ENCODE measurements at places on chromosomes 13 and 19.
A peak's percentile ranks its signal among the peaks of the same experiment; 100 is the strongest.

- DNase-seq: no peak
Measured at GRCh38 chr19:16376241-16376640, 51.6 kb downstream of the KLF2 start.

DNA sequence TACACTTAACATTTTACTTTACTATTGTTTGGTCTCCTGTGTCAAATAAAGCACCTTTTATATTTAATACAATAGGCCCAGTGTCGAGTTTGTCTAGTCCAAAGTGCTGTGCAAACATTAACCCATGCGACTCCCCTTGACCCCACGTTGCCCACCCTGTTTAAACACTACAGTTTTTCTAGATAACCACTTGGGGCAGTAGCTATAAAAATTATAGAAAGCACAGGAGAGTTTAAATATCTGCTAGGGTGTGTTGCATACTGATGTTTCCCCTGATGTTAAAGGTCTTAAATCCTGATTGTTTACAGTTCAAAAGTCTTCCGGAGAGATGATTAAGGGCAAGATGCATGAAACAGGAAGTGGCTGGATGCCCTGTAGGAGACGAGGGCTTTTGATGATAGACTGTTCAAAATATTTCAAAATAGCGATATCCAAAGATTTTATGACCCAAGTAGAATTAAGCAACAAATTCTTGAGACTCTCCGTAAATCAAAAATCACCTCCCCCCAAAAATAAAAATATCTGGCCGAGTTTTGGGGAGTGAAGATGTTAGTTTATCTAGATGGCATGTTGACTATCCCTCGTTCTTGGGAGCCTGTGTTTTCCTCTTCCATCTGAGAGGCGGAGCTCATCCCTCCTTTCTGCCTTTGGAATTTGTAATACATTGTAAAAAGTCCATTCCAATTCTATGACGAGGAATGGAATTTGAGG, 167.1 kb downstream of the FGF9 start:
- no peak for DNase-seq

GRCh38 chr19:2962018-2962670, 15.2 kb upstream of the TLE6 start:
- peak; percentile 70 for DNase-seq

DNA sequence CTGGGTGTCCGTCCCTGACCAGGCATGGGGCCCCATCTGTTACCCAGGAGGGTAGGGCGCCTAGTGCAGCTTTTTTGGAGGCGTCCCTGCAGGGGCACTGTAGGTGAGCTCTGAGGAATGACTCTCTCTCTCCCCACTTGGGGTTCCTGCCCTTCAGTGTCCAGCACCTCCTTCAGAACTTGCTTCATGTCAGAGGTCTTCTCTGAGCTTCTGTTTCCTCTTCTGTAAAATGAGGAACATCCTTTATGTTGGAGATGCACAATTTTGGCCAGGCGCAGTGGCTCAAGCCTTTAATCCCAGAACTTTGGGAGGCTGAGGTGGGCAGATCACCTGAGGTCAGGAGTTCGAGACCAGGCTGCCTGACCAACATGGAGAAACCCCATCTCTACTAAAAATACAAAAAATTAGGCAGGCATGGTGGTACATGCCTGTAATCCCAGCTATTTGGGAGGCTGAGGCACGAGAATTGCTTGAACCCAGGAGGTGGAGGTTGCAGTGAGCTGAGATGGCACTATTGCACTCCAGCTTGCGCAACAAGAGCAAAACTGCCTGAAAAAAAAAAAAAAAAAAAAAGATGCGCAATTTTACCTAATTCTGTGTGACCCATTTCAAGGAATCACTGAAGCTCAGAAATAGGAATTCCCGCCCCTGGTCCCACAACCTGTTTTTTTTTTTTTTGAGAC, 15.2 kb upstream of the PIK3R2 start:
- no peak for DNase-seq

DNA sequence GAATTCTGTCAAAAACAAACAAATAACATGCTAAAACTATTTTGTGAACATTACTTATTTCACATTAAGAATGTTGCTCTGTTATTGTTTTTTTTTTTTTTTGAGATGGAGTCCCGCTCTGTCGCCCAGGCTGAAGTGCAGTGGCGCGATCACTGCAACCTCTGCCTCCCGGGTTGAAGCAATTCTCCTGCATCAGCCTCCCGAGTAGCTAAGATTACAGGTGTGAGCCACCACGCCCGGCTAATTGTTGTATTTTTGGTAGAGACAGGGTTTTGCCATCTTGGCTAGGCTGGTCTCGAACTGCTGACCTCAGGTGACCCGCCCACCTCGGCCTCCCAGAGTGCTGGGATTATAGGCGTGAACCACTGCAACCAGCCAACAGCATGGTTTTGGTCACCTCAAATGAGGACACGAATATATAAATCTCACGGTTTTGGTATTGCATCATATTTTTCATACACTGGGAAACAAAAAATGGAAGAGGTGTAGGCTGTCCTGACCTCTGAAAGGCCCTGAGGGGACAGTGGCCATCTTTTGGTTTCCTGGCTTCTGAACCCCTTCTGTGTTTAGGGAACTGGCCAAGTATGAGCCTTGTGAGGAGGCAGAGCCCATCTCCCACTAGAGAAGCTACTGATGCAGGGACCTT, 25.5 kb downstream of the GPR42 start:
- DNase-seq: no peak

DNA sequence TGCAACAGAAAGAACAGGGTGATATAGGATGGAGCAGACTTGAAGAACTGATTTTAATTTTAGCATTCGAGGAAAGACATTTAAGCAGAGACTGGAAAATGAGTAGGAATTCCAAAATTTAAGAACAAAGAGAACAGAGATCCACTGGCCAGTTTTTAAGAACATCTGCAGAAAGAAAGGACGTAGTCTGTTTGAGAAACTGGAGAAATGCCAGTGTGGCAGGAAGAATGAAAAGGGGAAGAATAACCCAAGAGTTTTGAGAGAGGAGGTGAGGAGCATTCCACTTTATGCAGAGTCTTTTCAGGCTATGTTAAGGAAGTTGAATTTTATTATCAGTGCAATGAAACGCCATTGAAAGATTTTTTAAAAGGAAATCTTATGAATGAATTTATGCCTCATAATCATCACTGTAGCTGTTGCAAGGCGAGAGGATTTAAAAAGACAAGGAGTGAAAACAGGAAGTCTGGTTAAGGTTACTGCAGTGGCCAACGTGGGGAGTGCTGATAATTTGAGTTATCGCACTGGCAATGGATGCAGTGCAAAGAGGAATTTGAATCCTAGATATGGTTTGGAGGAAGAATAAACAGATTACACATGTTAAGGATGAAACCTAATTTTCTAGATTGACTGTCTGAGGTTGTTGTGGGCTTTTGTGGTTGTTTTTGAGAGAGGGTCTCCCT, 253.8 kb downstream of the DACH1 start:
- DNase-seq: no peak

DNA sequence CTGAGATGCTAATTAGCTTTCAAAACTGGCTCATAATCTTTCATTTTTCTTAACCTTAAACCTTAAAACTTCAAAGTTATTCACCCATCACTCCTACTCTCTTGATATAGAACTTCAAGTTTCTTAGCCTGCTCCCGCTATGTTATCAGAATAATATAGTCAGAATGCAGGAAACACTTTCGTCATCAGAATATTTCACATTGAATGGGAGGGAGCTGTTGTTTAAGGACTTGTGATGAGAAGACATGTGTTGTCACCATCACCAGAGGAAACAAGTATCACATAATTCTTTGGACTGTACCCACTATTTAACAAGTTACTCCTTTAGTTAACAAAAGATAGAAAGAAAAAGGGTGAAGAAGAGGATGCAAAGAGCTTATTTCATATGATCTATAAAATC, 65.0 kb upstream of the FNDC3A start:
- no peak for DNase-seq

GRCh38 chr13:51614350-51614786, 30.1 kb downstream of the WDFY2 start:
- DNase-seq: peak; percentile 75

- DNase-seq: no peak
Measured at GRCh38 chr19:607301-608154, 17.8 kb downstream of the HCN2 start.

- DNase-seq: no peak
Measured at GRCh38 chr19:16252459-16253205, 54.9 kb downstream of the AP1M1 start.

GRCh38 chr19:6484230-6484629, 2.6 kb upstream of the DENND1C start:
- no peak for DNase-seq

GRCh38 chr19:55546822-55547614, 1.7 kb upstream of the SBK3 start:
- no peak for DNase-seq

GRCh38 chr13:98039261-98039660, 85.8 kb downstream of the IPO5 start:
- no peak for DNase-seq

DNA sequence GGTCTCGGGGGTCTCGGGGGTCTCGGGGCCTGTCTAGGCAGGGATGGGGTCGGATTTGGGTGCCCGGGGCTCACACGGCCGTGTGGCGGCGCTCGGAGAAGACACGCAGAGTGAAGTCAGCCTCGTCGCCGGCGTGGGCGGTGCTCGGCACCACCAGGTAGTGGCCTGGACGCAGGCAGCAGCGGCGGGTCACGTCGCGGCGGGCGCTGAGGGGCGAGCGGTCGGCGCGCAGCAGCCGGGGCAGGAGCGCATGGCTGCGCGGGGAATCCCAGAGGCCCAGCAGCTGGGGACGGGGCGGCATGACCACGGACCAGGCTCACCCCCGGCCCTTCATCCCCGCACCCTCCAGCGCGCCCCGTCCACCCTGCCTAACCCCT, 8.2 kb downstream of the CAPN12 start:
- peak; percentile 28 for DNase-seq

GRCh38 chr13:106530171-106530851, 5.2 kb downstream of the EFNB2 start:
- no peak for DNase-seq

DNA sequence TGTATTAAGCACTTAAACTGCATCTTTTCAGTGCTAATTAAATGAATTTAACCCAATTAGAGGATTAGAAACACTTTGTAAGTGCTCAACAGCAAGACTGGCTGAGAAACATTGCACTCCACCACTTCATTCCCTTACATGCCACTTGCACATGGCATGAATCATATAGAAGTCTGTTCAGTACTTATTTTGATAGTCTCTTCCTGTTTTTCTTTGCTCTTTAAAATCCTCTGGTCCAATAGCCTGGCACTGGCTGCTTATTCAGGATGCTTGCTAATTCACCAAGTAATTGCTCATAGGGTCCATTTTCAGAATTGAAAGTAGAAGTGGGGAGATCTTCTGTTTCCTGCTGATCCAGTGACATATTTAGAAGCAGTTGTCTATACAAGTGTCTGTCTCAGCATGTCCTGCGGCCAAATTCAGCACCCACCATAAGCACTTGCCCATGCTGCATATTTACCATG, 900.1 kb downstream of the PCDH9 start:
- no peak for DNase-seq

GRCh38 chr13:66405908-66406802, 824.0 kb downstream of the PCDH9 start:
- DNase-seq: no peak

DNA sequence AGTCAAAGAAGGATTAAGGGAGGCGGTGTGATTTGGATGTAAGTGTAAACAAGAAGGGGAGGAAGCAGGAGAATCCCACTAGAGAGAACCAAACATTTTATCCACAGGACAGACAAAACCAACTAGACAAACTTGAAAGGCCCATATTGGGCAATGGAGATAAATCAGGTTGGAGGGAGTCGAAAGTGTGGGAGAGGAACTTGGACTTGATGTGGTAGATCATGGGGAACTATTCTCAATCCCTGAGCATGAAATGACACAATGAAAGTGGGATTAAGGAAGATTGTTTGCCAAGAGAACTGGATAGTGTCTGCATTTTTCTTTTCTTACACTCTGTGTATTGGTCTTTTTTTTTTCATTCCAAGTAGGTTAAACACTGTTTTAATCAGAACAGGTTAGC, 17.9 kb downstream of the GPR183 start:
- DNase-seq: no peak

DNA sequence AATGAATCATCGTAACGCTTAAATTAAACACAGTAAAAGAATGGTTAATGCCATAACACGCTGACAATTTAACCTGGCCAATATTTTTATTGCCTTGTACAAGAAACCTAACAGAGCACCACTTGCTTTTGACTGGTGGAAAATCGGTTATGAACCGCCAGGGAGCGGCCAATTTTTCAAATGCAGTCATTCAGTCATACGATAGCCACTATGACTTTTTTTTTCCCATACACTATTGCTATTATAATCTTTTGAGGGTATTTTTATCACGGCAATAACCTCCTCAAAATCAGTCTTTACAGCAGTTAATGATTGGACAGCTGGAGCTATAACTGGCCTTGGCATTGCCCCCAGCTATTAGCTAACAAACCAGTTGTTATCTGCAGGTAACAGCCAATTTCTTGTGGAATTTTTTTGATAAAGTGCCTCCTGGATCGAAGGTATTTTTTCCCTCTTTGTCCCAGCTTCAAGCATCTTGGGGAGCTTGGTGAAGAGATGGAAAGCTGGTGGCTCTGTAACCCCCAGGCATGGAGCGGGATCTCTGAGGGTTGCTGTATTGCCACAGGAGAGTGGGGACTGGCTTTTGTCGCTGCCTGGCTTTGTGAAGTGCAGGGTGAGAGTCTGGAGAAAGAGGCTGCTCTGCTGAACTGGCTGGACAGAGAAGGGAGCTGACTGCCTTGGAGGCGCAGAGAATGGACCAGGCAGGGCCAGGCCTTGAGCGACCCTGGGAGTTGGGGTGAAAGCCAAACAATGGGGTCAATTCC, 198.4 kb upstream of the ZNF536 start:
- DNase-seq: no peak
